ENCODE measurements at places on chromosomes 7 and 10. TPM values are rescaled to one million over a fixed set of nuclear protein-coding genes. Genes with fewer than 3 reads are reported as not detected.

Gene MYOZ1
- total RNA-seq = not detected

Gene TMEM196
- total RNA-seq = not detected

Gene OPALIN
- total RNA-seq = not detected

Gene RNF133
- total RNA-seq = not detected

Gene NUTM2B
- 0.11 TPM for total RNA-seq

Gene LRMDA
- total RNA-seq = not detected

Gene PRKCQ
- 27.5 TPM for total RNA-seq

Gene KCNH2
- total RNA-seq = 0.72 TPM

Gene UTF1
- not detected for total RNA-seq

Gene PAX2
- total RNA-seq = not detected

Data from activated naive CD4-positive, alpha-beta T cell treated with anti-CD3 and anti-CD28 coated beads, Interleukin-2, amount 50 U/mL, for 72 hours (primary cell).